ENCODE measurements at places on chromosomes 4 and X.

GRCh38 chr4:173170182-173170778, 1.7 kb downstream of the GALNT7 start:
- DNase-seq = no peak

DNA sequence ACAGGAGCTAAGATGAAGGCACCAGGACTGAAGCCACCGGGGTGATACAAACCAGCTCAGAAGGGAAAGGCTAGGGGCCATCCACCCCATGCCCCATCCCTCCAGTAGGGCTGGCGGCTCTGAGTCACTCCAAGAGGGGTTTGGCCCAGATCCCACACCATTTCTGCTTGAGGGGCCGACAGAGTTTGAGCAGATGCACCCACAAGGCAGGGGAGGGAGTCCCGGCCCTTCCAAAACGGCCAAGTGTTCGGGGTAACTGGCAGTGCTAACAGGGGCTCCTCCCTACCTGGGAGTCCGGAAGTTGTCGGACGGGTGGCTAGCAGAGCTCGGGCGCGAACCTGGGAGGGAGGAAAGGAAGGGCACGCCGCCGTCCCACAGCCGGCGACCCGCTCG, 412 bp downstream of the SLC10A3 start:
- DNase-seq = no peak

- no peak for DNase-seq
These were observed 492.3 kb downstream of the CENPC start for GRCh38 chr4:67052814-67053675.

DNA sequence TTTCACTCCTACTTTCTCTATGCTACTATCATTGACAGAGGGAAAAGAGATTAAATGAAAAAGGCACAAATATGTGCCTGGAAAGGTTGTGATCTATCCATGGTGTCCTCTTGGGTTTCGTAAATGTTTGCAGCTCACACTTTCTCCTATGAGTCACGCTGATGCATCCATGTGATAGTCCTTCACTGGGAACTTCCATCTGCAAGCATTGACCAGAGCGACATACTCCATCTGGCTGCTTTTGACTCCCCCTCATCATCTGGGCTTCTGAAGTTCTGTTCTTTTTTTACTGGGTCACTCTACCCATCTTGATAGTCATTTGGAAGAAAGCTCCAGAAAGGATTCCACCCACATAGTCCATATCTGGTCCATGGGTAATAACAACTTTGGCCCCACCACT, 84.7 kb upstream of the NDST3 start:
- DNase-seq = no peak

DNA sequence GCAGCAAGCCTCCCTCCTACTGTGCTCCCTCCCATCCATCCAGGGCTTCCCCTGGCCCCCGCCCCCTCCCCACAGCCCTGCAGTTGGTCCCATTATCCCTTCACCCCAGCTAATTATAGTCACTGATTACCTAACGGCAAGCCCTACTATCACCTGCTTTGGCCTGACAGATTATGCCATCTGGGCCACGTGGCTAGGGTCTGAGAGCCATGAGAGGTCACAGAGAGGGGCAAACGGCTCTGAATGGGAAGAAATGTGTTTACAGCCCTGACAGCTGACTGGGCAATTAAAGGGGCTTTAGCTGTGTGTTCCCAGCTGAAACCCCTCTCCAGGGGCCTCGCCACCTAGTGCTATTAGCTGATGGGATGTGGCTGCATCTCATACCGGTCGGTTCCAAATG, 134.4 kb upstream of the CPEB2 start:
- DNase-seq = no peak

GRCh38 chr4:101865501-101866062, 75.1 kb downstream of the BANK1 start:
- no peak for DNase-seq

- no peak for DNase-seq
These were observed 126.8 kb downstream of the IRF2 start for GRCh38 chr4:184347251-184348239.

DNA sequence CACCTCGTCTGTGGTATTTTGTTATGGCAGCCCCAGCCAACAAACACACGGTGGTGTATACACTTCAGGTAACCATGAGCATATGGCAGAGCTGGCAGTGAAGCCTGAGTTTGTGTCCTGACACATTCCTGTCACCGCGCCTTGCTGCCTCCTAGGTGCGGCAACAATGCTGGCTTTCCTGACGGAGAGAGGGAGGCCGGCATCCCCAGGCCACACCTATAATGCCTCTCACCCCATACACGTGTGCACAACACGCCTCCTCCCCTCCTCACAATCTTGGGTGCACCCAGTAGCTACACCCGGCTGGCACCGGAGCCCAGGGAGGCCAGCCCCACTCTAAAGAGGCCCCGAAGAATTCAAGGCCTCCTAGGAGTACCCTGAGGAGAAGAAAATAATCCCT, 158.5 kb downstream of the NSUN7 start:
- no peak for DNase-seq

GRCh38 chrX:153305972-153306371, 15.6 kb downstream of the PNMA6F start:
- DNase-seq = no peak

DNA sequence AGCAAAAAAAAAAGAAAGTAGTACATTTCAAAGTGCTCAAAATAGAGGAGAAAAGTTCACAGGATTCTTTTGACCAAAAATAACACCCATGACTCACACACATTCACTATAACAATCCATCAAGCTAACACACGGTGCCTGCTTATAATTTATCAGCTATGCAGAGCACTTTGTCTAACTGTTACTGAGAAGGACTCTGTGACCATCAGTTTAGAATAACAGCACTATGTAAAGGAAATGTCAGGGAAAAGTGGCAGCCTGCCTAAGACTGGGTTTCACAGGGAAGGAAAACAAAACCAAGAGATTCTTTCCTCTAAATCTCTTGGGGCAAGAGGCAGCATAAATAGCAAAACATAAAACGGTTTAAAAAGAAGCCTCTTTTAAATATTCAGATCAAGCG, 54.8 kb downstream of the CCDC149 start:
- no peak for DNase-seq

GRCh38 chr4:118237531-118237930, 115.3 kb downstream of the PRSS12 start:
- no peak for DNase-seq

GRCh38 chrX:46531442-46531841, 13.8 kb downstream of the ZNF674 start:
- no peak for DNase-seq

DNA sequence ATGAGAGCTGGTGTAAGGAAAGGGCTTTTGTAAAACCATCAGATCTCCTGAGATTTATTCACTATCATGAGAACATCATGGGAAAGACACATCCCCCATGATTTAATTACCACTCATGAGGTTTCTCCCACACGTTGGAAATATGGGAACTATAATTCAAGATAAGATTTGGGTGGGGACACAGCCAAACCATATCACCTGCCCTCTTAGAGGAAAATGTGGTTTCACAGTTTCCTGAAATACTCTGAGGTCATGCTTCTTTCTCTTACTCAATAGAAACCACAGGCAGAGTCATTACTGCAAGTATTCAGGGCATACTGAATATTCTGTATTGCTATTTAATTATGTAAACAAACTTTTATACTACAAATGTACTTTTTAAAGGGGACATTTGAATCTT, 1453.3 kb downstream of the PCDH18 start:
- no peak for DNase-seq

- DNase-seq = no peak
These were observed 153.6 kb downstream of the QDPR start for GRCh38 chr4:17358241-17358640.

GRCh38 chrX:68895778-68896177, 67.0 kb downstream of the EFNB1 start:
- no peak for DNase-seq

DNA sequence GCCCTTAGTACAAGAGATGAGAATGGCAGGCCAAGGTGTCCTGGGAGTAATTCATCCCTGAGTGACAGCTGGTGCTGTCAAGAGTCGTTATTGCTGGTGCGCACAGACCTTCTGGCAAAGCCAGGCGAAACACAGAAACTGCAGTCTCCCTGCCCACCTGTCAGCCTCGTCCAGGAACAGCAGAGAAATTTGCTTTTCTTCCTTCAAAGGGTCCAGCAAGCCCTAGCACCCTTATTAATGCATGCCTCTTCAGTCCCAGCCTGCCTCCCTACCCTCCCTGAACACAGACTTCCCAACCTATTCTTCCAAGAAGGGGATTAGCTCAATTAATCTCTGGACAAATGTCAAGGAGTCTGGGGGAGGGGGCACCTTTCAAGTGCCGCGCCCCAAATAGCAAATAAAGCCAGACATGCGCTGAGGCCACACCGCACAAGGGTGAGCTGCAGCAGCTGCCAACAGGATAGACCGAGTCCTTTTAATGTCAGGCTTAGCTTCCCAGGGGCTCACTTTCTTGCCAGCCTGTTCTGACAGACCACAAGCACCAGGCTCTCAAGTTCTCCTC, 250.7 kb upstream of the RASGEF1B start:
- DNase-seq = no peak

DNA sequence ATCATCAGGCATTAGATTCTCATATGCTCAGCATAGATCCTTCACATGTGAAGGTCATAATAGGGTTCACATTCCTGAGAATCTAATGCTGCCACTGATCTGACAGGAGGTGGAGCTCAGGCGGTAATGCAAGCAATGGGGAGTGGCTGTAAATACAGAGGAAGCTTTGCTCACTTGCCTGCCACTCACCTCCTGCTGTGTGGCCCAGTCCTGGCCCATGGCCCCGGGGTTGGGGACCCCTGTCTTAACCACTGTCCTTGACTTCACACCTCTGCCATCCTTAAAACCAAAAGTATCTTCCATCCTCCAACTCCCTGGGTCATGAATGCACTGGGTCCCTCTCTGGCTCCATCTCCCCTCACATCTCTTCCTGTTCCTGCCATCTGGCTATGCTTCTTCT, 129.1 kb downstream of the HMX1 start:
- no peak for DNase-seq

- DNase-seq = peak; percentile 40
These were observed 250 bp downstream of the USP9X start for GRCh38 chrX:41085512-41085877.

DNA sequence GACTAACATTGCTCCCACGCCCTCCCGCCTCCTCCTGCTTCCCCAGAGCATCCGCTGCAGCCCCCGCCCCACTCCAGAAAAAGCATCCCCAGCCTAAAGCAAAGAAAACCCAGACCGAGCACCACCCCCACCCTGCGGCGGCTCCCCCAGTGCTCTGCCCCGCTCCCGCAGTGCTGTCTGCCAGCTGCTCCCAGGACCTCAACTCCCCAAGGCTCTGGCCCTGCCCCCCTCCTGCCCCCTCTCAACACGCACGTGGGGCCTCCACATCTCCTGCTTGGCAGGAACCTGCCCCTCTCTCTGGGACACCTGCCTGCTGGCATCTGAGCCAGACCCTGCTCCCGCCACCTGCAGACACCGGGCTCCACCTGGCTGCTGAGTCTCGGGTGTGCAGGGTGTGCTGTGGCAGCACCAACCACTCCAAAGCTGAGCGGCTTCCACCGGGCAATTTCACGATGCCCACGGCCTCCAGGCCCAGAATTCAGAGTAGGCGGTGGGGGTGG, 79.4 kb downstream of the FAM53A start:
- no peak for DNase-seq

- DNase-seq = no peak
These were observed 56.5 kb downstream of the SNX25 start for GRCh38 chr4:185265942-185266341.

DNA sequence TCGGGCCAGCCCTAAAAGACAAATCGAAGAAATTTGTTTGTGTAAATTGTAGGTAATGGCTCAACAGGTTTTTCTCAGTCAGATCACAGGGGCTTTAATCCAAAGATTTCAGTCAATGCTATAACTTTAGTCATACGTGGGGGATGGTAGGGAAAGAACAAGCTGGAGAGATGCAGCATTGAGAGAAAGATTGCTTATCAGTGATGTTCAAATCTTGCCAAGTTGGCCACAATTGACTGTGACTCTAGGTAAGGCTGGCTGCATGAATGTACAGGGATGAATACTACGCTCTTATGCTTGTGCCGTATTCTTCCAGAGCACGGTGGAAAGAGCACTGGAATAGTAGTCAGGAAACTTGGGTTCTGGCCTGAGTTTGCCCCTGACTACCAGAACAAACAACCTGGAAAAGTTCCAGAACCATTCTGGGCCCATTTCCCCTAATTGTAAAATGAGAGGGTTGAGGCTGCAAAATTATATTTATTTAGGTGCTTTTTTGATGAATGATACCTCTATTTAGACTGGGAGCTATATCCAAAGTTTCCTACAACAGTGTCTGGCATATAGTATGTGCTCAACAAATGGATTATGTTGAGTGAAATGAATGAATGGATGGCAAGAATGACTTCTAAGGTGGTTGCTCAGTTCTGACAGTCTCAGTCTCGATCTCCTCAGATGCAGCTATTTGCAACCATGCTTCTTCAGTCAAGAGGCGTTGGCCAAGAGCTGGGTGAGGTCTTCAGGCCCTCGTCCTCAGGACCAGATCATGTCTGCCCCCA, 44.4 kb downstream of the TSC22D3 start:
- no peak for DNase-seq

DNA sequence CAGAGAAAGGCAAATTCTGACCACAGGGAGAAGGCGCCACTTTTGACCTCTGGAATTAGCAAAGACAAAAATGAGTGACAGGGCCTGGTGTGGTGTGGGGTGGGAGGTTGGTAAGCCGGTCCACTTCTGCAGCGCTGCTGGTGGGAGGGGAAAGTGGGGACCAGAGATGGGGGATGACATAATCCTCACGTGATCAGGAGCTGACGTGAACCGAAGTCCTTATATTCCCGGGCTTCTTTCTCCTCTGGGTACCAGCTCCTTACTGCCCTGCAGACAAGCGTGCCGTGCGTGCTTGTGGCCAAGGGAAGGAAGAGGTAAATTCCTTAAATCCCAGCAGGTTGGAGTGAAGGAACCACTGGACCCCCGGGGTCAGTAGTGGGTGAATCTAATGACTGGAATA, at the start of gene TCEAL7:
Gene TCEAL7 (plus strand): TSS at position 249 of the 400 bp plus-strand sequence. CDS start 1,165 bp downstream, outside the sequence.
- no peak for DNase-seq

GRCh38 chr4:114383721-114384120, 214.9 kb upstream of the UGT8 start:
- no peak for DNase-seq

DNA sequence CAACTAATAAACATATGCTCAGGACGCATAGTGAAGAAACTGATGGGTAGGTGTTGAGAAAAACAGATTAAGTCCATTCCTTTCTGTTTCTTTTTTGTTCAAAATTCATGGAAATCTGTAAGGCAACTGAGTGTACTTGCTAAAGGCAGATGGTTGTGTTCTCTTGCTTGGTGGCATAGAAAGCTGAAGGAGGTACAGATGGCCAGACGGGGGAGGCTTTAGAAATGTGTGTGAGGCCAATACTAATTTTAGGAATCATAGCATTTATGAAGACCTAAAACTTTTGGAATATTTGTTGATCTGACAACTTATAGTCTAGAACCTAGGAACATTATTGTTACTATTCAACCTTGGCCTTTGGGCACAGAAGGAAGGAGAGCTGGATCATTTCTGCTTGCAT, 56.8 kb upstream of the EMCN start:
- DNase-seq = no peak

- no peak for DNase-seq
These were observed 18.6 kb upstream of the ADRA2C start for GRCh38 chr4:3747581-3747904.

- no peak for DNase-seq
These were observed 133.8 kb upstream of the LCORL start for GRCh38 chr4:18155067-18156041.

All from 8988T (cell line).